NCI-H1436 (cell line): ENCODE measurements at places on chromosomes 13 and 19.

GRCh38 chr13:46553521-46553885, 533 bp downstream of the LRCH1 start:
- no peak for DNase-seq

DNA sequence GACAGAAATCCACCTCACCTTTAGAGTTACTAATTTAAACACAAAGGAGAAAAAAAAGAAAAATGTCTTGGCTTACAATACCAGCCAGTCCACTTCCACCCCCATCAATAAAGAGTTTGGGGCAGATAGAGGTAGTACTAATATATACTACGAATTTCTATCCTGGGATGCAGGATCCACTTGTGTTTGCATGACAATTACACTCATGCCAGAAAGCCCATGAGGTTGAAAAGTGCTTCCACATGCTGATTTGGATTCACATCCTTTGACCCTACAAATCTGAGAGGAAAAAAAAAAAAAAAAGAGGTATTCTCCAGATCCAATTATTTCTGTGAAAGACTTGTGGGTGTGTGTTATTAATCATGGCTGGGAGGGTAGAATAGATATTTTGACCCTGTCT, 335.2 kb downstream of the SLITRK1 start:
- DNase-seq: no peak

- peak; percentile 10 for DNase-seq
Observed at GRCh38 chr13:72255908-72256307, 388.9 kb upstream of the DACH1 start.

GRCh38 chr19:16463991-16464575, 7.7 kb downstream of the EPS15L1 start:
- no peak for DNase-seq

- DNase-seq: no peak
Observed at GRCh38 chr13:37598597-37598996, at the start of gene POSTN. TSS of gene POSTN (minus strand) at chr13:37598768. CDS start at chr13:37598726, 42 bp downstream.

- DNase-seq: no peak
Observed at GRCh38 chr19:51382004-51382403, 5.8 kb downstream of the LIM2 start.

GRCh38 chr13:87295636-87296035, 375.5 kb upstream of the SLITRK5 start:
- no peak for DNase-seq

DNA sequence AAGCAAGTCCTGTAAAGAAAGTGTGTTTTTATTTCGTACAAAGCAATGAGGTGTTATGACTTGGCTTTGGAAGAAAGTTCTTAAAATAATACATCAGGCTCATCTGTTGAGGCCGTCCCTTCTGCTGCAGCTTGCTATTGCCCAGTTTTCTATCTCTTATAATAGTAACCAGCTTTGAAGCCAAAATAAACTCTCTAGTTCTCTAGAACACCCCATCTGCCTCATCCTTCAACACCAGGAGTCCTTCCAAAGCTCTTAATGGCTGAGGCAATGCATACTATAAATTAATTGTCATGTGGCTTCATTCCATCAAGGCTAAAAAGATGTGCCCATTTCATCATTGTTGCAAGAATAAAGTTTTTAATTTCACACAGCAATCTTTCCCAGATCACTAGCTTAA, 49.4 kb upstream of the IPO5 start:
- no peak for DNase-seq

DNA sequence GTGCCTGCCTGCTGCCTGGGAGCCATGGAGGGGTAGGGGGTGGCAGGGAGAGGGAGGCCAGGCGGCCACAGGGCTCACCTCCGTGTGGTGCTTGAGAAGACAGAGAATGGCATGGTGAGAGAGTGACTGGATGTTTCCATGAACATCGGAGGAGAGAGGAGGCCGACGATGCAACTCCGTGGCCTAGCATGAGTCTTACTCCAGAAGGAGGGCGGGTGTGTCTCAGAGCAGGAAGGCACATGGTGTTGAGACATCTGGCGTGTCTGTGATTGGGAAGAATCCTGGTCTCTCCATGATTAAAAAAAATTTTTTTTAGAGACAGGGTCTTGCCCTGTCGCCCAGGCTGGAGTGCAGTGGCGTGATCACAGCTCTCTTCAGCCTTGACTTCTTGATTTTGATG, 5.1 kb downstream of the IRGC start:
- DNase-seq: no peak

- no peak for DNase-seq
Observed at GRCh38 chr13:83895994-83896580, 13.8 kb upstream of the SLITRK1 start.

DNA sequence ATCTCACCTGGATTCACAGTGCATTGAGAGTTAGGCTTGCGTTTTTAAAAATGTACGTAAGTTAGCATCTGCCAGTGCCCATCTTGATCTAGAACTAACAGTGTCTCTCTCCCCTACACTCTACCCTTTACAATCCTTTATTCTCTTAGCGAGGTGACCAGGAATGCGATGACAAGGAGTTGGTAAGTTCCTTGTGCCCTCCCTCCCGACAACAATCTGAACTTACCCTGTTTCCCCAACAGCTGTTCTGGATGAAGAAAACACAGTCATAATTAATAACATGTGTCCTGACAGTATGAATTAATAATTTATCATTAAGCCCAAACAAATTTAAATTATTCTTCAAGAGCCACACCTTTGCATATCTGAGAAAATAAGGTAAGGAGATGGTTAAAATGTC, 6.3 kb downstream of the TSHZ3 start:
- DNase-seq: no peak

DNA sequence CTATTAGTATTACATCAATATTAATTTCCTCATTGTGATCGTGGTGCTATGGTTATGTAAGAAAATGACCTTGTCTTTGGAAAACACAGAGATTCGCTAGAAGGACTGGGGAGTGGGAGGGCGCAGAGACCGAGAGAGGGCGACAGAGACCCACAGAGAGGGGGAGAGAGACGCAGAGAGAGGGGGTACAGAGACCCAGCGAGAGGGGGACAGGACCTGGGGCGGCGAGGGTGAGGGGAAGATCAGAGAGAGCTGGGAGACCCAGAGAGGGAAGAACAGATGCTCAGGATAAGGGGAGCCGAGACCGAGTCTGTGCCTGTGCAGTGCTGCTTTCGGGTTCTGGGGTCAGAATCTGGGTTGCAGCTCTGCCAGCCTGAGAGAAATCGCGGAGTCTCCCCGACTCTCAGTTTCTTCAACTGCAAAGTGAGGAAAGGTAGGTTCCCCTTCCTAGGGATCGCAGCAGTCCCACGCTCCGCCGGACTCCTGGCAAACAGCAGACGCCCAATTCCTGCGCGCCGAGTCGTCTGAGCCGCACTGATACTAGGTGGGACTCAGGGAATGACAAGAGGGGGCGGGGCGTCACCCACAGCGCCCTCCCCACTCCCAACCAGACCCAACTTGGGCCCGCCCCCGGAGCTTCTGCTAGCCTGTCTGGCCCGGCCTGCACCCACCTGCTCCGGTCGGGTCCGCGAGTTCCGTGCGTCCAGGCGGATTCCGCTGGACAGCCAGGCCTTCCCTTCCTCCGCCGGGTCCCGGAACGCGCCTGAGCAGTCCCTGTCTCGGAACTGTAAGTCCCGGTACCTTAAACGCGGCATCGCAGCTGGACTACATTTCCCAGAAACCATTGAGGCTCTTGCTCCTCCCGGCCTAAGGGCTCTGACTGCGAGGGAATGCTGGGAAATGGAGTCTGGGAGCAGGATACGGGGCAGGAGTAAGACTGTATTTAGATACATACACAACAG, 15.3 kb downstream of the IZUMO2 start:
- peak; percentile 43 for DNase-seq

- DNase-seq: no peak
Observed at GRCh38 chr19:33630880-33631608, 9.3 kb downstream of the CHST8 start.

DNA sequence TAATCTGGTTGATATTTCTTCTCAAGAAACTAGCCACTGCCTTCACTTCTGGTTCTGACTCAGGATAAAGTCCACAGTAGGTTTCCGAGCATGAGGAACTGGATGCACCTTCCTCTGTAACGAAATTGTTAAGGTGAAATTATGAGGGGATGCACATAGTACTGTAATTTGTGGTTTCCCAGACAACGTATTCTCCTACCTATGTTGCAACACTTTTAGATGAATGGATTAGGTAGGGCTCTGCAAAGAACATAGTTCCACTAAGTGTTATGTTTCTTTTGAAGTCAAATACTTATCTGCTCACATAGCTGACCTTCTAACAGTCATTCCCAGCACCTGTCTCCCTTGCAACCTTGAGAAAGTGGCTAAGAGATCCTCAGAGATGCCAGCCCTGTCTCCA, 5.7 kb upstream of the ZC3H13 start:
- no peak for DNase-seq

- DNase-seq: no peak
Observed at GRCh38 chr19:795691-796581, 1.3 kb upstream of the PTBP1 start.

DNA sequence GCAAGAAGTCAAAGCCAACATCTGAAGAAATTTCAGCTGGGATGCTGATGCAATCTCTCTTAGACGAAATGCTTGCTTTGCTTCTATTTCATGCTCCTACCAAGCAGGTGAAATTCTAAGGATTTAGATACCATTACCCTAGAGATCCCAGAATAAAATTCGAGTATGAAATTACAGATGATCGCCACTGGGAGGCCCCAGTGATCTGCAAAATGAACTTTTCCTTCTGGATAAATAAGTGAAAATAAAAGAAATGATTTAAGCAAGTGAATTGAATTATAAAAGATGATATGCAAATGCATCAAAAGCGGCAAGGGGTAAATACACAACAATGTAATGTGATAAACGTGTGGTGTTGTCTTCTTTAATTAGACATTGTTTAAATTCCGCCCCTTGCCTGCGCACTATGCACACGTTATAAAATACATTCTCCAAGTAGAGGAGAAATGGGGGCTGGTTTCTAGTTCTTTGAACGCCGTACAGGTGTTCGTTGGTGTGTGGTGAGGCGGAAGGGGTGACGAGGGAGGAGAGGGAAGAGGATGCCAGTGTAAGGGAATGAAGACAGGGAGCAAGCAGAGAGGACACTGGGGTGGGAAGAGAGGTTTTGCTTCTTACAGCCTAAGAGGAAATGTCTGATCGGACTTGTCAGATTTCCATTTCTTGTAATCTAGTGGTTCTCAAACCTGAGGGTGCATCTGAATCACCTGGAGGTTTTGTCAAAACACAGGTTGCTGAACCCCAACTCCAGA, 58.0 kb downstream of the ERCC5 start:
- no peak for DNase-seq

GRCh38 chr13:39955560-39955959, 300.1 kb downstream of the COG6 start:
- no peak for DNase-seq
